Motor neuron (in vitro differentiated cells): ENCODE measurements at places on chromosomes 5 and 9. TPM values are rescaled to one million over a fixed set of nuclear protein-coding genes. Genes with fewer than 3 reads are reported as not detected.

DNA sequence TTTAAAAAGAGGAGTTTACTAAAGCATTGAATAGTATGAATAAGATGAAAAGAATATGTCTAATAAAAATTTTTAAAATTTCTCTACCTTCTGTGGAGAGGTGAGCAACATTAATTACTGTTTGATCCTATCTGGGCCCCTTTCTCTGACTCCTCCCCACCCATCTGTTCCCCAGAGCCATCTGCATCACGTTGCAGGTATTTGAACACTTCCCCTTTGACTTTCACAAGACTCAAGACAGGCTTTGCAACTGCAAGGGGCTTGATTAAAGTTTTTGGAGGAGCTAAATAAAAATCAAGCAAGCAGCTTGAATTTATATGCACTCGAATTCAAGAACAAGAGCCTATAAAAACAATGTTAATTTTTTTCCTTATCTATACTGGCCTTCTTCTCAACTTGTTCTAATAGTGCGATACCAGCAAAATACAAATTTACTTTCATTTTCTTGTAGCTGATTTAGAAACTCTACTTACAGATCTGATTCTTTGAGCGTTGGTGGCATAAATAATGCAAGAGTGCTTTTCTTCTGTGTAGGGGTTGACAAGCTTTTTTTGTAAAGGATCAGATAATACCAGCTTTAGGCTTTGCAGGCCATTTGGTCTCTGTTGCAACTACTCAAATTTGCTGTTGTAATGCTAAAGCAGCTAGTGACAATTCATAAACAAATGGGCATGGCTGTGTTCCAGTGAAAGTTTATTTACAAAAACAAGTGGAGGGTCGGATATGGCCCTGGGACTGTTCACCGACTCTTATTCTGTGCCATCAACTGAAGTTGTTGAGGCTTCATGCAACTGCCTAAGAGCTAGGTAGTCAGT lies 21.2 kb downstream of the TXNDC8 start:
- ATAC-seq = no peak

GRCh38 chr5:10607023-10607665 lies 43.3 kb downstream of the ANKRD33B start:
- peak; percentile 95 for ATAC-seq

DNA sequence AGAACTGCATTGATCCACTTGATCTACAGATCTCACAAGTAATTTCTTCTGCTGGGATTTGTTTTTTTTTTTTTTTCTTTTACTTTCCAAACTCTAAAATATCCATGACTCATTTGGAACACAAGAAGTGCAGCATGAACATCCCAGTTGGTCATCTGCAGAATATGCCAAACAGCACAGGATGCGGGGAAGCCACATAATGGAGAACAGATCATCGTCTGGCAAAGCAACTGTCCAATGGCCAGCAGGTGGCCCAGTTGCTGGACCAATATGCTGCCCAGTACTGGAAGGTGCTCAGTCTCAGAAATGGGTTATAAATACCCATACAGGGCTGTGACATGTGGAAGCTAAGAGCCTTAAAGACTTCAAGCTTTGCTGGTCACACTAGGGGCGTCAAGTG lies 221.3 kb upstream of the TAS2R1 start:
- ATAC-seq = no peak

GRCh38 chr9:91256235-91256634 lies 105.5 kb downstream of the AUH start:
- ATAC-seq = no peak

DNA sequence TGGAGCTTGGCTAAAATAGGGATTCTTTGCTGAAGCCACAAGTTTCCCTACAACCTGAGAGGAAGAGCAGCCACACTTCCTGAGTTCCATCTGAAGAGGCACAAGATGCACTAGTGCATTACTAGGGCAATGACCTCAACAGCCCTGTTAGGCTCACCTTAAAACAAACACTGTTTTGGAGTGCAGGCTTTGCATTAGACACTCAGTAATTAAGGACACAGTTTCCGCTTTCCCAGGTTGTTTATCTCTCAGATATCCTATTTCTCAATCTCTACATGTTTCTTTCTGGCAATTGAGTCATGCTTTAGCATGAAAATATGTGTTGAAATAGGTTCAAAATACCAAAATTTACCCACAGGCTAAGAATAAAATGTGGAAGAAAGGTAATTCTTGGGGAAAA lies 34.2 kb downstream of the EMB start:
- no peak for ATAC-seq

GRCh38 chr9:96567203-96567700 lies 52.4 kb downstream of the CDC14B start:
- no peak for ATAC-seq

DNA sequence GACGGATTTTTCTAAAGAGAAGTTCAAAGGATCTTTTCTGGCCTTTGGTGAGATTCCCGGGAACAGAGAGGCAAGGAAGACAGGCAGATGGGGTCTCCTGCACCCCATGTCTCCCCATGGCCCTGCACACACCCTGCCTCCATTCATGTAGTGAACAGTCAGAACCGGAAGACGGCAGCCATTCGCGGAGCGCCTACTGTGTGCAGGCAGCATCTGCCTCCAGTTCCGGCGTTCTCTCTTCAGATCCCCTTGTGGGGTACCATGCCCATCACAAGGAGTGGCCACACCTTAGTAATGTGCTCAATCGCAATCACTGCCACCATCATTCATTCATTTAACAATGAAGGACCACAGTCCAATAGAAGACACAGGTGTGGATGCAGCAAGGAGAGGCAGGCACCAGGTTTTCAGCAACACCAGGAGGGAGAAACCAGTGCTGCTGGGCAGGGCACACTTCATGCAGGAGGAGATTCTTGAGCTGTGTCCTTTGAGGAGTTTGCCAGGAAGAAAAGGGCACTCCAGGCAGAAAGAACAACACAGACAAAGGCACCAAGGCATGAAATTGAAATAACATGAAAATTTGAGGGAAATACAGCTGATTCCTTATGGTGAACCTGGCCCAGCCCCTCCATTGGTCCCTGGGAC lies 171.5 kb upstream of the PHYKPL start:
- no peak for ATAC-seq

- no peak for ATAC-seq
These were observed 122.3 kb upstream of the CCDC112 start for GRCh38 chr5:115418788-115419187.

GRCh38 chr9:79984429-79985067 lies 412.8 kb downstream of the TLE4 start:
- ATAC-seq = no peak

- ATAC-seq = no peak
These were observed 731.1 kb downstream of the PTPRD start for GRCh38 chr9:9881692-9882091.

DNA sequence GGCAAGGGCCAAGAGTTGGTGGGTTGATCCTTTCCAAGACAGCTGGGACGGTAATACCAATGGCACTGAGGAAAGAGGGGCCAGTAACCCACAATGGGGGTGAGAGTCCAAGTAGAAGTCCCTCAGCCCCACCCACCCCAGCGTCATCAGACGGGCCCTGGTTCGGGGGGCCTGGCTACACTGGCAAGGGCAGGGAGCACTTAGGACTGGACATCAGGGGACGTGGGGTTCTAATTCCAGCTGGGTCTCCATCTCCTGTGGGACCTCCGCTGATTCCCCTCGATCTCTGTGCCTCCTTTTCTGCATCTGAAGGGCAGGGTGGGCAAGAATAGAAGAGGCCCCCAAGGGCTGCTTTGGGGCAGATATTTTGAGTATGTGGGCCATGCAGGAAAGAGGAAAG lies 53.5 kb upstream of the FCN1 start:
- ATAC-seq = no peak

- ATAC-seq = no peak
These were observed 39.0 kb downstream of the ERGIC1 start for GRCh38 chr5:172872997-172873491.

- ATAC-seq = peak; percentile 31
These were observed 11.4 kb upstream of the SLC45A2 start for GRCh38 chr5:33995865-33996264.

GRCh38 chr9:77440057-77440456 lies 208.1 kb downstream of the GNA14 start:
- ATAC-seq = peak; percentile 98

- no peak for ATAC-seq
These were observed 7.1 kb upstream of the TEX48 start for GRCh38 chr9:114688909-114689610.

GRCh38 chr9:3887221-3887653 lies 361.4 kb upstream of the RFX3 start:
- ATAC-seq = peak; percentile 56

GRCh38 chr9:78559449-78559885 lies 262.5 kb downstream of the PSAT1 start:
- no peak for ATAC-seq

DNA sequence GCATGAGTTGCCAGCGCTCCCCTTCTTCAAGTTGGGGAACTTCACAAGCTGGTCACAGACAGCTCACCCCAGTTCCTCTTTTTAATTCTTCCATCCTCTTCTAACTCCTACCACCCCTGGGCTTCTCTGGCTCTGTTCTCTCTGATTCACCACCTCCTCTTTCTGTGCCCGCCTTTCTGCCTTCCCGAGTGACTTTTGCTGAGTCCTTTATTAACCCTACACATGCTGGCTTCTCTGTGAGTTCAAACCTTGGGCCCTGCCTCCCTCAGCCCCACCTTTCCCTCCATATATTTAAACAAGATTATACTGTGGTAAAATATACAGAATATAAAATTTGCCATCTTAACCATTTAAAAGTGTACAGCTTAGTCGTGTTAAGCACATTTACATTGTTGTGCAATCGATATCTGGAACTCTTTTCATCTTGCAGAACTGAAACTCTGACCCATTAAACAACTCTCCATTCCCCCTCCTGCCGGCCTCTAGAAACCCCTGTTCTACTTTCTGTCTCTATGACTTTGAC lies 32.0 kb downstream of the SLC46A2 start:
- no peak for ATAC-seq

- ATAC-seq = peak; percentile 91
These were observed 97.0 kb downstream of the MEF2C start for GRCh38 chr5:88785746-88786565.

DNA sequence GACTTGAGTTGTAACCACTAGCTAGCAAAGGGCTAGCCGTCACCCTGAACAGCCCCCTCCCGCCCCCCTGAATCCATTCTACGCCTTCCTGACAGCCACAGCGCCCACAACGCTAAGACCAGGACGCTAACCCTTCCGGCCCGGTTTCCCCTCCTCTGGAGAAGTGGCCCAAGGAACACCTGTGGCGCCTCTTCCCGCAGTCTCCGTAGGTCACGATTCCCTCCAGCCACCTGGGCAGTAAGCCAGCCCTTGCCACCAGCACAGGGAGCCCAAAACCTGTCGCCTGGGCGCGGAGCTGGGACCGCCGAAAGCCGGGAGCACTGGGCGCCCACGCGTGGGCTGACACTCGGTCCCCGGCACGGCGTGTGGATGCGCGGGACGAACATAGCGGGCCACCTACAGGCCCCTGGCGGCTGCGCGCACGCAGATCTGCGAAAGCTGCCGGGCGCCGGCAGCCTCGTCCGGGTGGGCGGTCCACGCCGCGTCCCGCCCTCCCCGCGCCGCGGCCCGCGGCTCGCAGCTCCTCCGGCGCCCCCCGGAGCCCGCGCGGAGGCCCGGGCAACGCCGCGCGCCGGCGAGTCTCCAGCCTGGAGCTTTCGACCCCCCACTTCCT lies 596 bp downstream of the IRF1 start:
- ATAC-seq = peak; percentile 2

DNA sequence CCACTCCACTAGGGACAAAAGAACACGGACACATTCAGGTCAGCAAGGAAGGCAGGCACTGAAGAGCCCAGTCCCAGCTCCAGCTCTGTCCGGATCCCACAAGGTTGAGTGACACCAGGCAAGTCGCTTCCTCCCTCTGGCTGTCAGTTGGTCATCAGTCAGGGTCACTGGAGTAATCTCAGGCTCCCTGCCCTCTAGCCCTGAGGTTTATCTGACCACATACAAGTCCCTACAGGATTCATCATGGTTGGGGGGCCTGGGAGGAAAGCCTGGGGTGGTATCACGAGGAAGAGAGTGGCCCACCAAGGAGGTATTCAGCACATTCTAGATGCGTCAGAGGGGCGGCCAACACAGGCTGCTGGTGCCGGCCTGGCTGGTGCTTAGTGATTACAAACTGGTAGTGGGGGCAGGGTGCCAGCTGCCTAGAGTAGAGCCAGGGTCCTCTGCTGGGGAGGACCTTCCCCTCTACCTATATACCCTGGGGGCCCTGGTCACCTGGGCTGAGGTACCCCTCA lies 81.5 kb downstream of the SHB start:
- no peak for ATAC-seq

- ATAC-seq = no peak
These were observed 820 bp downstream of the FBP1 start for GRCh38 chr9:94638335-94639060.

- ATAC-seq = peak; percentile 83
These were observed at the start of gene GOLPH3 for GRCh38 chr5:32174011-32174870. GOLPH3 (minus strand) TSS chr5:32174319; CDS start chr5:32174034, 285 bp downstream.

GRCh38 chr5:129474544-129474943 lies 14.4 kb downstream of the ADAMTS19 start:
- ATAC-seq = no peak

GRCh38 chr5:36839489-36840476 lies 36.8 kb upstream of the NIPBL start:
- peak; percentile 53 for ATAC-seq

- no peak for ATAC-seq
These were observed 4.6 kb upstream of the LURAP1L start for GRCh38 chr9:12770261-12770660.

DNA sequence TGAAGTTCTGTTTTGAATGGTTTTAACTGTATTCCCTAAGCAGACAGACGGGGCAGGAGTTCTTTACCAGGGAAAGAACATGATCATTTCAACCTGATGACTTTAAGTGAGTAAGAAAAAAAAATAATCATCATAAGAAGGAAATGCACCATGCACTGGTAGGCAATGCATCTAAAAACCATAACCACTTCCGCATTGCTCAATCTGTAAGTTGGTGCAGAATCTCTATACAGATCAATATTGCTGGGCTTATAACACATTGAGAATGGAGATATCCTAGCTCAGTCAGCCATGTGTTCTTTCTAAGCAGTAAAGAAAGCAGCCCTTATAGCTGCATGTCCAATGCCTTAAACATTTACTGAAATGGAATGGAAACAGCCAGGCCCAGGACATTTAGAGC lies 407.1 kb upstream of the DMAC1 start:
- no peak for ATAC-seq

DNA sequence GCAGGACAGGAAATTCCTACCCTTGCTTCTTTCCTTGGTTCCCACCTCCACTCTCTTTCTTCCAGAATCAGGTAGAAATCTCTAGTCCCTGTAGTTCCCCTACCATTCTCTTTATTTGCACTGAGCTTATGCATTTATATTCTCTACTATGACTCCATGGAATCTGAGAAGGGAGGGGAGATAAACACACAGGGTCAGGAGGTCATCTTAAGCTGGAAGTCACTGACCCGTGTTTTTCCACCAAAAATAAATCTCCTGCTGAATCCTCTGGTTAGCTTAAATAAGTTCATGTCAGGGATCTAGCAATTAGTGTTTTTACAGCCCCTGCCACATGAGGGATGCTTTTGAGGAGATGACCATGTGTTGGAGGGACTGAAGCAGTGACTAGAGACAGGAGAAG lies 3.7 kb downstream of the ACTL7B start:
- ATAC-seq = no peak

The SHISAL2B gene
- 0.99 and 1.1 TPM in 2 replicates for total RNA-seq

The PRDM9 gene
- total RNA-seq = 0.09 TPM in 1 of 2 replicates, not detected in the other

The DHFR gene
- 87.1 and 87.3 TPM in 2 replicates for total RNA-seq

The TLX3 gene
- total RNA-seq = not detected in 2 replicates

The ENTREP1 gene
- 0.38 and 0.42 TPM in 2 replicates for total RNA-seq

The TAF1L gene
- 0.19 and 0.35 TPM in 2 replicates for total RNA-seq

The PCDHGA2 gene
- total RNA-seq = 0.27 and 0.31 TPM in 2 replicates

The PCDHB14 gene
- total RNA-seq = 7.2 and 7.3 TPM in 2 replicates
